ENCODE measurements at places on chromosomes 2 and 18.

DNA sequence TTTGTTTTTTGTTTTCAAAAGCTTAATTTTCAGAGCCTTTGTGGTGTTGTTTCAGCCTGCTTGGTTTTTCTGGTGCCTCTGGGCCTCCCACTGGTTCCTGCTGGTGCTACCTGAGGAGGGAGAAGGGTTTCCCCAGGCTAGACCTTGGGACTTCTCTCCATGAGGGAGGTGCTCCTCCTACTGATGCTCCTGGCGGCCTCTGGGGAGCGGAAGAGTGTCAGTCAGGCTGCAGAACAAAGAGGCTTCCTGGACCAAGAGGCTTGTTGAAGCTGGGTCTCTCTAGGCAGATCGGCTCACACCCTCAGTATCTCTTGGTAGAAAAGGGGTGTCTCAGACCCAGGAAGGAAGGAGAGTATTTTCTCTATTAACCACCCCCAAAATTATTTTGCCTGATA is 32.2 kb downstream of the RFX8 start:
- no peak for DNase-seq

- DNase-seq = no peak
Measured at GRCh38 chr2:236608710-236609109, 39.1 kb downstream of the ACKR3 start.

DNA sequence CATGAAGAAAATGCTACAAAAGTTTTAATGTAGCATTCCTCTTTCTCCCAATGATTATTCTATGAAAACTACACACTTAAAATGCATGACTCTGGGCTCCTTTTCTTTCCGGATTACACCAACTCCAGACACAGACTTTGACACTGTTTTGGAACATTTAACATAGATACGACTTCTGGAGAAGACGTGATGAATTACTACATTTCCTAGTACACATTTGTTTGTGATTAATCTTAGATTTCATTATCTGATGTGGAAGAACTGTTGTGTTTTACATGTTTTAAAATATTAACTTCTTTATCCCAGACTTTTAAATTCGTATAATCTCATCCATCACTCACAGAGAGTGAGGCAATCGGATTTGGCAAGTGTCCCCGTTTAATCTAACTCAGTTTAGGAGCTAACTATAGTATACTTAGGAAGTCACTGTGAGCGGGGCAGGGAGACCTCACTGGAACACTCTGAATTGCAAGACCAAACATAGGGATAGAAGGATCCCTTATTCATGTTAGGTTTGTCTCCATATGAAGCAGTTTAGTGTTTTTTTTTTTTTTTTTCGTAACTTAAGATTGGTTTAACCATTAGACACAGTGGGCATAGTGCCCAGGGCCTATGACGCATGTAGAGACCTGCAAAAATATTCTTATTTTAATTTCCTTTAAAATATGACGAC is 66.7 kb downstream of the PDE1A start:
- DNase-seq = no peak

DNA sequence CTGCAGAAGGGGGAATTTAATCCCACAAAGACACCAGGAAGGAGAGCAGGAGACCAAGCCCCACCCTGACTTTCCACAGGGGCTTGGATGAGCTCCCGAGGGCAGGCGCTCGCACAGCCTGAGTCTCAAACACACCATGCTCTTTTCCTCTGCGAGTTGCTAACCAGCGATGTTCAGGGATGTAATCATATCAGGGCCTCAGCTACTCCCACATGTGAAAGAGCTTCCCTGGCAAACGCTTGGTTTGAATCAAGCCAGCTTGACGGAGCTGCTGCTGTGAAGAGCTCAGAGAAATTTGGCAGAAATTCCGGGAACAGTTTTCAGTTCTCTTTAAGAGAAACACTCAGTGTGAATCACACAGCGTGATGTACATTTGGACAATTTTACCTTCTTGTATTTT is 385.8 kb downstream of the GALR1 start:
- no peak for DNase-seq

DNA sequence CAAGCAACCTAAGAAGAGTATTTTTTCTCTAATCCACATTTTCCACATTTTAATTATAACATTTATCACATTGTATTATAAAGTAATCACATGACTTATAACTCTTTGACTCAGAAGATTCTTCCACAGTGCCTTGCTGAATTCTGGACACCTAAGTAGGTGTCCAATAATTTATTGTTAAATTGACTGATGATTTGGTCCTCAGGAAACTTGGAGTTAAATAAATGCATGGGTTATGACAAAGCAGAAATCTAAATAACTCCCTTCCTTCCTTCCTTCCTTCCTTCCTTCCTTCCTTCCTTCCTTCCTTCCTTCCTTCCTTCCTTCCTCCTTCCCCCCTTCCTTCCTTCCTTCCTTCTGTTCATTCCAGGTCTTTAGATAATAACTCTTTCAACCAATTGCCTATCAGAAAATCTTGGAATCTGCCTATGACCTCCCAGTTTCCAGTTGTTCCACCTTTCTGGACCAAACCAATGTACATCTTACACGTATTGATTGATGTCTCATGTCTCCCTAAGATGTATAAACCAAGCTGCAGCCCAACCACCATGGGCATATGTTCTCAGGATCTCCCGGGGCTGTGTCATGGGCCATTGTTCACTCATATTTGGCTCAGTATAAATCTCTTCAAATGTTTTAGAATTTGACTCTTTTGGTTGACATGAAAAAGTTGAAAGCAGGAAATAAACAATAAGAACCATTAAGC is 10.4 kb upstream of the KDSR start:
- no peak for DNase-seq

- DNase-seq = peak; percentile 17
Measured at GRCh38 chr2:3423492-3424170, 44.1 kb downstream of the TRAPPC12 start.

DNA sequence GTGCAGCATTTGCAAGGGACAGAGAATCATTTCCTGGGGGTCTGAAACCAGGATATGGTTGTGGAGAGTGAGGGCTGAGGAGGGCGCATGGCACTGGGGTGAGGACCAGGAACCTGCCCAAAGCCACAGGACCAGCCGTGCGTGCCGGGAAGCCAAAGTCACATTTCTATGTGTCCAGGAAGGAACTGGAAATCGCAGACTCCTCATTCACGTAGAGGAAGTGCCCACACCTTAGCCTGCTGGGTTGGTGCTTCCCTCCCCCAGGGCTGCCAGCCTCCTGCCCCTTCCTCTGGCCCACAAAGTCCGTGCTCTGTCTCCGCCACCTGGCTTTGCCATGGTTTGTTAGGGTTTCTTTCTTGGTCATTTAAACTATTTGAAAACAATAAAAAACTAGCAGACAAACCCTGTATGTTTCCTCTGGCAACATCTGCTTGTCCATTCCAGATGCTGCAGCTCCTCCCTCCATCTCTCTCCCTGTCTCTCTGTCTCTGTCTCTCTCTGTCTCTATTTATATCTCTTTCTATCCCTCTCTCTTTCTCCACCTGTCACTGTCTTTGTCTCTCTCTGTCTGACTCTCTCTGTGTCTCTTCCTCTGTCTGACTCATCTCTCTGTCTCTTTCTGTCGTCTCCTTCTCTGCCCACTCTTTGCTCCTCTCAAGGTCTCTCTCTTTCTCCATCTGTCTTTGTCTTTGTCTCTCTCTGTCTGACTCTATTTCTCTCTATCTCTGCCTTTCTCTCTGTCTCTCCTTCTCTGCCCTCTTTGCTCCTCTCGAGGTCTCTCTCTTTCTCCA is 163.2 kb upstream of the TPO start:
- DNase-seq = no peak

- no peak for DNase-seq
Measured at GRCh38 chr2:1701556-1702185, 42.6 kb downstream of the PXDN start.

DNA sequence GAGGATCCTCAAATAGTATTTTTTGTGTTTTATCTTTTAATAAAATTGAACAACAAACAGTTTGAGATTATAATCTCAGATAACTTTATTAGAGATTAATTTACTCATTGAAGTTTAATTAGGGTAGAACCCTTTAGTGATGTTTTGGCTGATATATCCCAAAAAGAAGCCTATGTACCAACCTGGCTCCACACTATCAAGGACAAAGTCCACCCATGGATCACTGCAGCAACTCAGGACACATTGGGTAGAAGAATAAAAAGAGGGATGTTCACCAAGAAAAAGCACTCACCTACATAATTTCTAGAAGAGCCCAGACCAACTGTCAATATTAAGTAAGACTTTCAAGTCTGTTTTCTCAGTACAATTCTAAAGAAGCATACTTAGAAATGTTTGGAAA is 112.9 kb downstream of the EXOC6B start:
- no peak for DNase-seq

GRCh38 chr2:164054651-164055050 is 318.8 kb upstream of the FIGN start:
- no peak for DNase-seq

DNA sequence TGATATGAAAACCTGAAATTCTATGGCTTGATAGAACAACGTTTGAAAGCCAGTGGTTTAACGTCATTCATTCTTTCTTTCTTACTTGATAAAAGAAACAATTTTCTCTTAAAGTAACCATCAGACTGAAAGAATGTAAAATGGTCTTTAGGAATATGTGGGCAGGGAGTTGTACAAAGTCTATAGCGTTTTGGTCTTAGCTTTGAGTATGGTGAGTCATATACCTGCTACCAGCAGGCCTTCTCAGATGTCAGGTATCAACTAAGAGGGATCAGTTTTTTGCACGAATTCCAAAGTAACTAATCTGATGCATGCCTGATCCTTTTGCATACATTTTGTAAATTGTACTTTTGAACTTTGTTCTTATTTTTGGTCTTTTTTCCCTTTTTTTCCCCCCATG is 101.5 kb upstream of the DSEL start:
- DNase-seq = no peak

DNA sequence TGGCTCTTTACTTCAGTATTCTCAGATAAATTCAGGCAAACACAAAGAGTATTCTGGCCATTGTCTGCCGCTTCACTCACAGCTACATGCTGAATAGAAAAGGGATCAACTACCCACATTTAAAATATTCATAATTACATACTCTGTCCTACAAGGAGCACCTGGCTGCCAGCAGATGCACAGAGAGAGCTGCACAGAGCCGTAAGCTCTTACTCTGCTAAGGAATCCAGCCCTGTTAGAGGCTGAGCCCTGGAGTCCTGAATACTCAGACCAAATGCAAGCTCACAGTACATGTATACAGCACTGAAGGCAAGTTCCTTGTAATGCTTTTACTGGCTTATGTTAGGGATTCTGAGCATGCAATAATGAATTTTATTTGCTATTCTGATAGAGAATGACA is 80.3 kb downstream of the FTCDNL1 start:
- DNase-seq = no peak

- no peak for DNase-seq
Measured at GRCh38 chr2:2826621-2827020, 495.5 kb upstream of the MYT1L start.

GRCh38 chr2:174546519-174547506 is 50.8 kb downstream of the WIPF1 start:
- peak; percentile 52 for DNase-seq

DNA sequence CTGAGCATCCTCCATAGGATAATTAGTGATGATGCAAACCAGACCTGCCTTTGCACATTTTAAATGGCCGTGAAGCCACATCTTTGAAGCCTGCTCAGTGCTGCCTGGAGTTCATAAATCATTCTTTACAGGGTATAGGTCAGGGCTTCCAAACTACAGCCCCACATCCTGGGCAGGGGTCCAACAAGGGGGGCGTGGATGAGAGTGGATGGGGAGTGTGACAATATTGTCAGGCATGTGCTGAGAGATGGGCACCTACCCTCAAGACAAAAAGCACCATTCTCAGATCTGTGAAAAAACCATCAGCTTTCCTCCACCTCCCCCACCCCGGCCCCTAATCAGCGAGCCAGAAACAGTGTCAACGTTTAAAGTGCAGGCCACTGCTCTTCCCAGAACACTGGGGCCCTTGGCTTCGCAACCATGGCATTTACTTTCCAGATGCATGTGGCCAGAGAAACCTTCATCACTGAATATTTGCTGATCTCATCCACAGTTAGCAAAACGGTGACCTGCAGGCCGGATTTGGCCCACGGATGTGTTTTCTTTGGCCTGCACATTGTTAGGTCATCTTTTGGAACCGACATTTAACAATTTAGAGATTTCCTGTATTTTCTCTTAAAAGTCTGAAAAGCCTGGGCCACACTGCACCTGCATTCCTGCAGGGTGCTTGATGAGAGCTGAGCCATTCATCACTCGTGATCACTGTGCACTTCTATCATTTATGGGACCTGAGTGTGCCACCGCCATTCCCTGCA is 130.7 kb downstream of the ANKRD44 start:
- no peak for DNase-seq

DNA sequence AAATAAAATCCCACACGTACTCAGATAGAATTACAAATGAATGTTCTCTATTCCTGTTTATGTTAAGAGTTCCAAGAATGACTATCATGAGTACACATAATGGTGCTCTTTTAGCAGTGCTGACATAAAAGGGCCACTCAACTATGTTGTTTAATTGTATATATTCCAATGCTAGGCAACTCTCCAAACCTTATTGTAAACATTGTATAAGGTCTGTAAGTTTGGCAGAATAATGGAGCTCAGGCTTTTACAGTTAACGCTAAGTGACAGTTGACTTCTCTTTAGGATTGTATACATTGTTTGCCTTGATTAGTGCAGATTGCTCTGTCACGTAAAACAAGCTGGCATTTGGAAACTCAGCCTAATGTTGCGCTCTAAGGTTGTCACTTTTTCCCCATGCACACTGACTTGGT is 20.8 kb downstream of the RBMS1 start:
- no peak for DNase-seq

- no peak for DNase-seq
Measured at GRCh38 chr18:57242285-57242684, 95.4 kb downstream of the BOD1L2 start.

- peak; percentile 69 for DNase-seq
Measured at GRCh38 chr2:195318440-195319111, 338.4 kb upstream of the SLC39A10 start.

DNA sequence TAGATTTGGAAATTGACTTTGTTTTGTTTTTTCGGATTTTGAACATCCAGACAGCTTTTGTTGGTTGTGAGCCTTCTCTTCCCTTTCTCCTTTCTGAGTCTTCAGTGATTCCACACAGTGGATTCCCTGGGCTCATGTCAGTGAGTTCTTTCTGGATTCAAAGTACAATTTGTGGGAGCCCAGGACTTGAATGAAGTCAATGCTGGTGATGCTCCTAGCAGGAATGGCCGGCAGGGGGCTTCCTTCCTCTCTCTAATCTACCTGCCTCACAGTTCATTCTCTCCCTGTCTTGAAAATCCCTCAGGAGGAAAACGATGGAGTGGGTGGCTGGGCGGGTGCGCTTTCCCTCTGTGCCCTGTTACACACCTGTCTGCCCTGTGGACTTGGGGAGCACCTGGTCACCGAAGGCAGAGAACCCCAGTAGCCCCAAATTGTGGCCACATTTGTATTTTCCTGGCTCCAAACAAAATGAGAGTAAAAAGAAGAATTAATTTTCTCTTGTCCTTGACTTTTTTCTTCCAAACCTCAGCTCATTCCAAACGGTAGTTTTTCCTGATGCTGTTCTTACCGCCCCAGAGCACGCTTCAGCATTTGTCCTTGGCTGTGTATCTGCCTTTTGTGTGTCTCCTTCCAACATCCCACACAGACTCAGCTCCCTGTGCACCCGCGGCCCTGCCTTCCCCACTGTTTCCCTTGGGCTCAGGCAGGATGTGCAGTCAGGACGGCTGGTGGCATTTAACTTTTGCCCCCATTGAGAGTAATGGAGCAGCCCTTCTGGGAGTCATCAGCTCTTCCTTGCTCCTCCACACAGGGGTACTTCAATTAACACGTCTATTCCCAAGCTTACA is 86.6 kb downstream of the MARCO start:
- peak; percentile 21 for DNase-seq

Data from AML-193 (cell line).